ENCODE measurements at places on chromosomes 1 and 21.
A peak's percentile ranks its signal among the peaks of the same experiment; 100 is the strongest.

GRCh38 chr1:46081206-46081605 lies 51.2 kb downstream of the PIK3R3 start:
- DNase-seq, result no peak

DNA sequence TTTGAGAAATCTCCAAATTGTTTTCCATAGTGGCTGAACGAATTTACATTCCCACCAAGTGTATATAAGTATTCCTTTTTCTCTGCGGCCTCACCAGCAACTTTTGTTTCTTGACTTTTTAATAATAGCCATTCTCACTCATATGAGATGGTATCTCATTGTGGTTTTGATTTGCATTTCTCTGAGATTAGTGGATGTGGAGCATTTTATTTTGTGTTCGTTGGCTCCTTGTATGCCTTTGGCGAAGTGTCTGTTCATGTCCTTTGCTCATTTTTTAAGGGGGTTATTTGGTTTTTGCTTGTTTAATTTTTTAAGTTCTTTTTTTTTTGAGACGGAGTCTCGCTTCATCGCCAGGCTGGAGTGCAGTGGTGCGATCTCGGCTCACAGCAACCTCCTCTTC lies 45.1 kb upstream of the MPC2 start:
- no peak for DNase-seq

DNA sequence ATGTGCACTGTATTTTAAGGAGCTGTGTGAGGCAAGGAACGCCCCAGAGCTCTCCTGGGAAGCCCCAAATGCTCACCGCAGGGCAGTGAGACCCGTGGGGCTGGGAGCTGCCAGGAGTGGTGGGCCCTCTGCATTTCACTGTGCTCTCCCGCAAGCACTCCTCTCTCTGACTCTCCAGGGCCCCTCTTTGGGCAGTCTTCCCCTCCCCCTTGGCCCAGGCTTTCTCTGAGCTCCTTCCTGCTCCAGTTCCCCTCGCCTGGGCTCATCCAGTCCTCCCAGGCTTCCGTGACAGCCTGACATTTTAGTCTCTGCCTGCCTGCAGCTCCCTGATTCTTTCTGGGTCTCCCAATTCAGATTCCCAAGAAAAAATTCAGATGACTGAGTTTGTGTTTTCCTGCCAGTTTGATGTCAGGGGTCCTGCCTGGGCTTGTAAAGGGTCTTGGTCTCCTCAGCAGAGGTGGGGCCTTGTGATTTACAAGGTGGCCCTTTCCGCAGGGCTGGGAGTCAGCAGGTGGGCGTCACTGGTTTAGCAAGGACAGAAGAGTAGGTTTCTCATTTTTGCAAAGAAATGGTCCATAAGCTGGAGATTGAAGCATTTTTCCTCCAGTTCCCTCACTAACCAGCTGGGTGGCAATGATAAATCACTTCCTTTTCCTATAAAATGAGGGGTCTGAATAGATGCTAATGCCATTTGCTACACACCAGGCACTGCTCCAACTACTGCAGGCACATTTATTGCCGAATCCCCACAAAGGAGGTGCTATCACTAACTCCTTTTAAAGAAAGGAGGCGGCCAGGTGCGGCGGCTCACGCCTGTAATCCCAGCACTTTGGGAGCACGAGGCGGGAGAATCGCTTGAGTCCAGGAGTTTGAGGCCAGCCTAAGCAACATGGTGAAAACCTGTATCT lies 1.9 kb upstream of the CA6 start:
- DNase-seq, result no peak

DNA sequence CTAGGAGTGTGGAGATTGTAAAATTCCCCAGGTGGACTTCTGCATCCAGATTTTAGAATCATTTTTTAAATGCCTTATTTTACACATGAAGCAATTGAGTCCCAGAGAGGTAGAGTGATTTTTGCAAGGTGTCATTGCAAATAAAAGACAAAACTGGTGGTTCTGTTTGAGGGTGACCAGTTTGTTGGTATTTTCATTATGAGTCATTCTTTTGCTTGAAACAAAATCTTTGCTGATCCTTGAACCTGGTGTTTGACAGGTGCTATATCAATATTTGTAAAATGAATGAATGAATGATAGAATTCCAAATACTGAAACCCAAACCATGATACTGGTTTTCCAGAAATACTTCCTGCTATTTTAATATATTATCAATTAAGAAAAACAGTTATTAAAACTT lies 44.1 kb downstream of the TTC3 start:
- no peak for DNase-seq

DNA sequence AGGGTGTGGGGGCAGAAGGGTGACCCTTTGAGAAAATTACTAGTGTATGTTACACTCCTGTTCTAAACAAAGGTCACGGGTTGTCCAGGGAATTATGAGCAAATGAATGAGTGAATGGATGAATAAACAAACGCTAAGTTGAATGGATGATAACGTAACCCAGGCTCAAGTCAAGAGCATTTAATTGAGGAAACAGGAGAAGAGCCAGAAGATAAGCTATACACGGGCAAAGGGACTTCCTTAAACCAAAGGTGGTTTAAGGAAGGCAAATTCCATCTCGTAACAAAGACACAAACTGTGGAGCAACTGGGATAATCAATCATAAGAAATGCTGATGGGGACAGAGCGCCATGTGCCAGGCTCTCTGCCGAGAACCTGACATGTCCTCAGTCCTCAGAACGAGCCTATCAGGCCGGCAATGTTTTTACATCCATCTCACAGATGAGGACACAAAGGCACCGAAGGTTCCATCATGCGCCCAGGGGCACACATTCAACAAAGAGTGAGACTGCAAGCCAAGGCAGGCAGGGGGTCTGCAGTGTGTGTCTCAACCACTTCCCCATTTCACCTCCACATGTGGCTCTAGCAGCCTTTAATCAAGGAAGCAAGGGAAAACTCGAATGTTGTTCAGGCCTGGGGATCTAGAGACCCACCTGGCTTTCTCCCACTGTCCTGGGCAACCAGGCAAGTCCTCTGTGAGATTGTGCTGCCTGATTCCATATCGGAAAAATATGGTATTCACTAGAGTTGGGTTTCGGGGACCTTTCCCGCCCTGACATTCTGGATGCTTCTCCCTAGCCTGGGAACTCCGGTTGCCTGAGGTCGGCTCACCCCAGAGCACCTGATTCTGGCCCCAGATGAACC lies 126.8 kb upstream of the EDN2 start:
- DNase-seq, result no peak

GRCh38 chr21:25898671-25899070 lies 163.9 kb downstream of the GABPA start:
- no peak for DNase-seq

- DNase-seq, result no peak
Observed at GRCh38 chr1:18293291-18293690, 185.7 kb downstream of the IGSF21 start.

- no peak for DNase-seq
Observed at GRCh38 chr21:34270411-34270810, 93.4 kb upstream of the KCNE2 start.

GRCh38 chr1:235876402-235876841 lies 9.7 kb upstream of the LYST start:
- no peak for DNase-seq

GRCh38 chr1:40316595-40317393 lies at the start of gene COL9A2:
COL9A2 (minus strand) TSS chr1:40317286; CDS start chr1:40317197, 89 bp downstream.
- DNase-seq, result peak; percentile 90
